ENCODE measurements at places on chromosomes 13 and 19.

- DNase-seq: no peak
Observed at GRCh38 chr19:38199340-38199739, 24.7 kb downstream of the DPF1 start.

DNA sequence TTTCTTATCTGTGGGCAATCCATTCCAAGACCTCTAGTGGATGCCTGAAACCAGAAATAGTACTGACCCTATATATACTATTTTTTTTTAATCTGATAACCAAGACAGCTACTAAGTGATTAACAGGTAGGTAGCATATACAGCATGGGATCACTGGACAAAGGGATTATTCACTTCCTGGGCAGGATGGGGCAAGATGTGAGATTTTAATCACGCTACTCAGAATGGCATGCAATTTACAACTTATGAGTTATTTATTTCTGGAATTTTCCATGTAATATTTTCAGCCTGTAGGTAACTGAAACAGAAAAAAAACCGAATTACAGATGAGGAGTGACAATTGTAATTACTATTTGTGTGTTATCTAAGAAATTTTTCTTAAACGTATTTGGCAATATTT, 41.2 kb downstream of the ZIC2 start:
- DNase-seq: peak; percentile 38

DNA sequence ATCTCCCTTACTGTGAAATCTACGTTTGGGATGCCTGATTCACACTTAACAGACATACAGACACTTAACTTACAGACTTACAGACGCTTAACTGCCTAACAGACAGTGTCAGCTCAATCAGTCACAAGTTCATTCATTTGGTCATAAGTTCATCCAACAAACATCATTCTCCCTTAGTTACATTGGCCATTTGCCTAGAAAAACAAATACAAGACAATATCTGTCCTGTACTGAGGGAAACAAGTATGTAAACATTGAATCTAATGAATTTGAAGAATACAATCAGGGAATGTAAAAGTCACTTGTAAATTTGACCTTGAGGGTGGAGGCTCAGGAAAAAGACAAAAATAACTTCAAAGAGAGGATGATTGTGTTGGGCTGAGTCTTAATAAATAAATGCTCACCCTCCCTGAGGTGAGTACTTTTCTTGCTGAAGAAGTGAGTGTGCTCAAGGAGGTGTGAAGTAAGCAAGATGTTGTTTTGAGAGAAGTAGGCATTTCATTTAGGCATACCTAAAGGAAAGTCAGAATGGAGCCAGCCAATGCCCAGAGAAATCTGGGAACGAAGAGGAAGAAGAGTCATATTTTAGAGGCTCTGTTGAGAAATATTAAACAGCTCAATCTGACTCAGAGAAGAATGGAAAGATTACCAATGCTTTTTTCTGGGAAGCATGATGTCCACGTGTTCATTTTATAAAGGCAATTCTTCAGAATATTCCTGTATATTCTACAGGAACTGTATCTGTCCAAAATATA, 958.4 kb upstream of the SLC10A2 start:
- DNase-seq: no peak

DNA sequence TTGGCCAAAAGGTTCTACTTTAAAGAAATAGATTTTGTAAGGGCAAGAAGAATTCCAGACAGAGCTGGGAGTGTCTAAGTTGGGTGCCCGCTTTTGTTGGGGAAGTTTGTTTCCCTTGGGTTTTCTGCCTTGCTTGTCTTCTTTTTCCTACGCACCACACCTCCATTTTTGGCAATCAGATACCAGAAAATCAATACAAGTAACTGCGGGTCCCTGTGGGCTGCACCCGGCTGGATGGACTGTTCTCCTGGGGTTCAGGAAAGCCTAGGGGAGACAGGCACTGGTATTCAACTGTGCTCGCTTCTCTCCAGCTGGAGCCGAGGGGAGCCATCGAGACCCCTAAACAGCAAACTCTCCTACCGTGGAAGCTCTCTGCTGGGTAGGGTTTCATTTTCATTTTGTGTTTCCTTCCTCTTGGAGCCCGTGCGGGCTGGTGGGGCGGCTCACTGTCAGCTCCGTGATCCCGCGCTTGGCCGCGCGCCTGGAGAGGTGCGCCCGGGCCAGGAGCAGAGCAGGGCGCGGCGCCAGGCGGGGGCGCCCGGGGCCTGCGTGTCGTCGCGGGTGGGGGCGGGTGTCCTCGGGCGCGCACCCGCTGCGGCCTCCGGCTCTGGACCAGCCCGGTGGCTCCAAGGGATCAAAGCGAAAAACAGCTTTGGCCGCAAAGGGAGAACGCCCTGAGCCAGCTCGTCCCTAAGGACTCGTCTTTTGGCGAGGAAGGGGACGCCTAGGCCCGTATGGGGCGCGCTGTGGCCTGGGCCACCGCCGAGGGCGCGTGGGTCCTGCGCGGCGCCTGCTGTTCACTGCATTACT, 347.2 kb downstream of the ZNF536 start:
- peak; percentile 36 for DNase-seq

DNA sequence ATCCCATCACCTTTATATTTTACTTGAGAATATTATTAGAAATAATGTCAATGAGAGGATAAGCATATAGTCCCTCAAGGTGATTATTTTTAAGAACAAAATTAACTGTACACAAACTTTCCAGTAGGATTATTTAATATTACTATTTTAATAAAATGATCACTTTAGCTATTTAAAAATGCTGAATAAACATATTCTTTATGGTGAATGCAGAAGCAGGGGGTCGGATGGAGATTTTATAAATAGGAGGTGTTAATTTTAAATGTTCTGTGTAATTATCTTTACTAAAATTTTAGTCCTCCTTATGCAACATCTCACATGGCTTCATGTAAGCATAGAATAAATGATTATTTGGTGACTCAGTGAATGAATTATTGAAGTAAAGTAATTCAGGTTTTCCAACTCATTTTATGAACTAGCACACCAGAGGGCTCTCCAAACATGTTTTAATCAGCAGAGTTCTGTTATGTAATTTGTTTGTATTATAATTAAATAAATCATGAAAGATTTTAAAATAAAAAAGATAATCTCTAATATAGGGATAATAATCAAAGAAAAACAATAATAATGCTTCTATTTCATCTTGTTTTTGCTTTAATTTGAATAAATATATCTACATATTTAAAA, 1635.2 kb downstream of the EFNB2 start:
- DNase-seq: no peak

DNA sequence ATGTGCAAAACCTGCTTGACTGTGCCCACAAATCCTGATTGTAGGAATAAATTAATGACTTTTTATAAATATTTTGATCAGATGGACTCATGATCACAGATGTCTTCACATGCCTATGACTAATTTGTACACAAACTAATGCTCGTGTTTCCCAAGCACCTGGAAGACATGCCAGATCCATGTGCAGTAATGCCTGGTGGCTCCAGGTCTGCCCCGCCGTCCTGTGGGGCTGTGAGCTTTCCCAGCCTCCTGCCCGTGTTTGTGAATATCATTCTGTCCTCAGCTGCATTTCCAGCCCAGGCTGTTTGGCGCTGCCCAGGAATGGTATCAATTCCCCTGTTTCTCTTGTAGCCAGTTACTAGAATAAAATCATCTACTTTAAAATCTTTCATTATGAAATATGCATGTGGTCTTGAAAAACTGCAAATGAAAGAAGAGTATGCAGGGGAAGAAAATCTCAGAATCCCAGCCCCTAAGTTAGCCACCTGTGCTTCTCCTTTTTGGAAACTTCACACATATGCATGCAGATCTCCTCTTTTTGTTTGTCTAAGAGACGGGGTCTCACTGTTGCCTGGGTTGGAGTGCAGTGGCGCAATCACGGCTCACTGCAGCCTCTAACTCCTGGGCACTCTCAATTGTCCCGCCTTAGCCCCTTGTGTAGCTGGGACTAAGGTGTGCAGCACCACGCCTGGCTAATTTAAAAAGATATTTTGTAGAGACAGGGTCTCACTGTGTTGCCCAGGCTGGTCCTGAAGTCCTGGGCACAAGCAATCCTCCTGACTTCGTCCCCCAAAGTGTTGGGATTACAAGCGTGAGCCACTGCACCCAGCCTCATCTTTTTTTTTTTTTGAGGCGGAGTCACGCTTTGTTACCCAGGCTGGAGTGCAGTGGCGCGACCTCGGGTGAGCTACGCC, 6.2 kb downstream of the RPL28 start:
- DNase-seq: no peak

DNA sequence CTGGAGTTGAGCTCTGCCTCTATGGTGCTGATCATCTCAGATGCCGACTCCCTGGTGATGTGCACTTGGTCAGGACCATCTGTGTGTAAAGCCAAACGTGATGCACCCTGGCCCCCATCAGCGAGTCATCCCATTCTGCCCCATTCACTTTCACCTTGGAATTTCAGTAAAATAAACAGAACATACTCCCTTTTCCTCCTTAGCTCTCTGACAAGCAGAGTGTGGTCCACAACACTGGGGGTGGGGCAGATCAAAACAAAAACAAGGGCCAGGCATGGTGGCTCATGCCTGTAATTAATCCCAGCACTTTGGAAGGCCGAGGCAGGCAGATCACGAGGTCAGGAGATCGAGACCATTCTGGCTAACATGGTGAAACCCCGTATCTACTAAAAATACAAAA, 12.3 kb downstream of the CEACAM20 start:
- no peak for DNase-seq

DNA sequence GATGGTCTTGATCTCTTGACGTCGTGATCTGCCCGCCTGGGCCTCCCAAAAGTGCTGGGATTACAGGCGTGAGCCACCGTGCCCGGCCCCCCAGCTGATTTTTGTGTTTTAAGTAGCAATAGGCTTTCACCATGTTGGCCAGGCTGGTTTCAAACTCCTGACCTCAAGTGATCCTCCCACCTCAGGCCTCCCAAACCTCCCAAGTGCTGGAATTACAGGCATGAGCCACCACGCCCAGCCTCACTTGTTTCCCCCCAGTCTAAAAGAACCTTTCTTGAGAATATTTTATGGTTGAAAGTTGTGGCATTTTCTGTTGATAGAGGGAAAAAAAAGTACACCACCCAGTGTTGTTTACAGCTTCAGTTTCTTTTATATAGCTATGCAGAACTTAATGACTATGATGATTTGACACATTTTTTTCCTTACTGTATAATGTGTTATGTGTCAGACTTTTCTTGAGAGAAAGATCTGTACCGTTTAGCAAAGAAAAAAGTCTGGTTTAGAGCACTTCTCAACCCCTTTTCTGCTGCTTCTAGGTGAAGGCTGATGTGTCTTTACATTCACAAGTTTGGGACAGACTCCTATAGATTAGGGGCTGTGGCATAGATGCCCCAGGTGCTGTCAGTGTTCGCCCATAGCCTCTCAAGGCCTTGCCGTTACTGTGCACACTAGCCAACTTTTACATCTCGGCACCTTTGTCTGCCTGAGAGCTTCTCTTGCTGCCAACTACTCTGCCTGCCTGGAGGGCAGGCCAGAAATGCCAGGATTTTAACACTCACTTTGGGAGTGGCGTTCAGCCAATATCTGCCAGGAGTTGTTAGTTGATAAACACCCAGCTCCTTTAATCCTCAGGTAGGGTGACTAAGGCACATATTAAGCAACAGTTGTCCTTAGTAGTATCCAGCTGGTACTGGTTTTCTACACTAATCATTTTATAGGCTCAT, 33.0 kb downstream of the KCTD4 start:
- peak; percentile 93 for DNase-seq

- no peak for DNase-seq
Observed at GRCh38 chr13:106384516-106384915, 150.9 kb downstream of the EFNB2 start.

- no peak for DNase-seq
Observed at GRCh38 chr19:46218160-46218559, 11.4 kb upstream of the IGFL1 start.

- DNase-seq: no peak
Observed at GRCh38 chr19:12880551-12881171, 588 bp downstream of the DNASE2 start.

DNA sequence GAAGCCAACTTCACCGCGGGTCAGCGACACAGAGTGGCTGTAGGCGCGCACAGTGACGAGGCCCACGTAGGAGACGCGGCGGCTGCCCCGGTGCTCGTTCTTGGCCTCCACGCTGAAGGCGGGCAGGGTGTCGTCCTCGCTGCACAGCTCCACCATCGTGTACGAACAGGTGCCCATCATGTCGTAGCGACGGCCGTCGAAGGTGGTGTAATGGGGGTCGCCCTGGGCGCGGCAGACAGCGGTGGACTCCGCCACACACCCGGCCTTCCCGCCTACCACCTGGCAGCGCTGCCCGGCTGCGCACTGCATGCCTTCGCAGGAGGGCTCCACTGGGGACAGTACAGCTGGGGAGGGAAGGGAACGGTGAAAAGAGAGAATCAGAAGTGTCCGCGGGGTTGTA, 10.0 kb downstream of the FCGBP start:
- no peak for DNase-seq

DNA sequence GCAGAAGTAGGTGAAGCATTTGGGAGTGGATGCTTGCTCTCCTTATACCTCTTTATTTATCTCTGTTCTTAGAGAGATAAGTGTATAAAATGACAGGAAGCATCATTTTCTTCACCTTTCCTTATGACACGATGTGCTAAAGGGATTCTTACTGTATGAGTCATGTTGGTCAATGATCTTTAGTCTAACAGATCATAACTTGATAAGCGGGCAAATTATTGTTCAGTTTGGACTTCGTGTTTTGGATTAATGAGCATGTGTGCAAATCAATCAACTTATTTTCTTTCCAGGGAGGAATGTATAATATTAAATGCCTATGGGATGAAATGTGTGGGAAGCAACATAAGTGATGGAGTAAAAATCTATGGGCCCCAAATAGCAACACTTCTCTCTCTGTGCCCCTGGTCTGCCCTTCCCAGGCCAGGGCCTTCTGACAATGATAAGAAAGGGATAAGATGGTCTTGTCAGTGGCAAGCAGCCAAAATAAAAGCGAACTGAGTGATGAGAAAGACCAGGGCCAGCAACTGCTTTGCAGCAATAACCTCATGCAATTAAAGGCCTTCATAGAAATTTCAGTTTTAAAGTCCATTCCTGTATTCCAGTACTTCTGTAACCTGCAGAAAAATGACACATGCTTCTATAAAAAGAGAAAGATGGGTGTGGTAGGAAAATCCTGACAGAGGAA, 61.4 kb downstream of the SLC10A2 start:
- DNase-seq: no peak

GRCh38 chr19:1864480-1865171, 1.2 kb upstream of the KLF16 start:
- no peak for DNase-seq

DNA sequence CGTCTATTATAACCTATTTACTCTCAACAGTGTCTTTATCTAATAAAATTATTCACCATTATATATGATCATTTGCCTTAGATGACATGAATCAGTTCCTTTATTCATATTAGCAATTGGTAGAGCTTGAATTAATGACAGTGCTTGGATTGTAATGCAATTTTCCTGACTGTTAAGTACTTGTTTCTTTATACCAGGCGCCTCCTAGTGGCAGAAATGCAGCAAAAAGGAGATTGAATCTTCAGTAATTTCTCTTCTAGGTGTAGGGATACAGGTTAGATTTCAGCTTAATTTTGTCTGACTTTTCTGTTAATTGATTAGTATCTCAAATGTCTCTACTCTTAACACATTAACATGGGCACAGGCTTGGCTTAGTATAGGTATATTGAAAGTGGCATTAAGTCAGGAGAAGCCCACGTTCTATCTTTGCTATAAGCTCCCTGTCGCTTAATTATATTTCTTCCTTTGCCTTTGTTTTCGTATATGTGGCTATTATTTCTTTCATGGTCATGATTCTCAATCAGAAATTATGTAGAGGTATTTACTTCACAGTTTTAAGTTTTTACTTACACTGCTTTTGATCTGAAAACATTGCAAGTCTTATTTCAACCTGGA, 9.1 kb upstream of the LHFPL6 start:
- peak; percentile 42 for DNase-seq
